Stimulated activated CD8-positive, alpha-beta memory T cell treated with anti-CD3 and anti-CD28 coated beads, Interleukin-15, amount 100 ng/mL, for 1 hour (primary cell): ENCODE measurements at places on chromosomes 13 and 19.

DNA sequence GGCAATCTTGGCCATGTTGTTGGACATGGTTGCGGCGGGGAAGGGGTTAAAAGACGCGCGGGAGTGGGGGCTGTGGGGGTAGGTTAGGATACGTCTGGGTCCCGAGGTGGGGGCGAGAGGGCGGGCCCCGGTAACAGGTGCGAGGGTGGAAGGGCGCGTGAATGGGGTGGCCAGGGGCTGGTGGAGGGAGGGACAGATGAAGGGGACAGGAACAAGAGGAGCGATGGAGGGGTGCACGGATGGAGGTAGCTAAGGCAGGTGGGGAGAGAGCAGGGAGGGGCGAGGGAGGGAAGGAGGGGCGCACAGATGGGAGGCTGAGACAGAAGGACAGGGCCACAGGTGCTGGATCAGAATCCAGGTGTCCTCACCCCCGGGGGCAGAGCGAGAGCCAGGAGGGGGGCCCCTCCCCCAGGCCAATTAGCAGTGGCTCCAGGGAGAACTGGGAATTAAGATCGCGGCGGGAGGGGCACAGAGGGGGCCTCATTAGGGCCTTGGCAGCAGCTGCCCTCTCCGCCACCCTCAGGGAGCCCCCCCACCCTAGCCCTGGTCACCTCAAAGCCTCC lies 1.3 kb downstream of the GNG8 start:
- no peak for DNase-seq

- no peak for DNase-seq
Measured at GRCh38 chr13:23852351-23852750, 36.8 kb downstream of the MIPEP start.

DNA sequence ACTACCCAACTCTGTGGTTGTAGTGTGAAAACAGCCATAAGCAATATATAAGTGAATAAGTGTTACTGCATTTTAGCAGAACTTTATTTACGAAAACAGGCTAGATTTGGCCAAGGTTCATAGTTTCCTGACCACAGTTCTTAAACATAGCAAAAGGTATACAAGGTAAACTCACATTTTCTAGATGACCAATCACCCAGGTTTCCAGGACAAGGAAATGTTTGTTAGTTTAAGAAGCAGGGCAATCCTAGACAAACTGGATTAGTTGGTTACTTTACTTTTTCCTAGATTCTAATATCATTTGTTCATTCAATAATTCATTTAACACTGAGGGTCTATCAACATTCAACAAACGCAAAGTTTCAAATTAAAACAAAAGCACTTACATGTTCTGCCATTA lies 201.7 kb downstream of the SPRY2 start:
- DNase-seq: no peak

DNA sequence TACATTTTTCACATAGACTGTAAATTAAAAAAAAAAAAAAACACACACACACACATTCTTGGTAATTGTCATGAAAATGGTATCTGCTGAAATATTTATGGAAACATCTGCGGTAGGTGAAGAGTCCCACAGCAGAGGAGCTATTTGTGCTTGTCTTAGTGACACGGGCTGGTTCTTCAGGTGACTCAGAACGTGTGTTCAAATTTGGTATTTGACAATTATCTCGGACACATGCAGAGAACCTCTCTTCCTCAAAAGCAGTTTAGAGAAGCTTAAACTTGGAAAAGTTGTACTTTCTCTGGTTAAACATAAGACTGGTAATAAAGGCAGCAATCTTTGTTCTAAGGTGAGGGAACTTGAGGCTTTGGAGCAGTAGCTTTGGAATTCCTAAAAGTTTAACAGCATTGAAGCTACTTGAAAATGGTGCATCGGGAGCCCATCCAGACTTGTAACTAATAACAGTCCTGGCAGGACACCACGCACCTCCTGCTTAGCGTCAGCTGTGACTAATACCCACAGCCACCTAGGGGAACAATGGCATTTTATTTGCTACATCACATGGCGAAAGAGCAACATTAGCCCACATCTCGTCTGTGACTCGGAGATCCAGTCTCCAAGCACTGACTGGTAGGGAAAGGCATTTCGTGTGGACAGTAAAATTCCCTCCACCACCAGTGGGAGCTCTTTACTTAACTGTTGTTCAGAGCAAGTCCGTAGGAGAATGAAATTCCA lies 1505.1 kb upstream of the SLC10A2 start:
- DNase-seq: no peak

- no peak for DNase-seq
Measured at GRCh38 chr19:55319785-55320184, 5.4 kb downstream of the TMEM150B start.

DNA sequence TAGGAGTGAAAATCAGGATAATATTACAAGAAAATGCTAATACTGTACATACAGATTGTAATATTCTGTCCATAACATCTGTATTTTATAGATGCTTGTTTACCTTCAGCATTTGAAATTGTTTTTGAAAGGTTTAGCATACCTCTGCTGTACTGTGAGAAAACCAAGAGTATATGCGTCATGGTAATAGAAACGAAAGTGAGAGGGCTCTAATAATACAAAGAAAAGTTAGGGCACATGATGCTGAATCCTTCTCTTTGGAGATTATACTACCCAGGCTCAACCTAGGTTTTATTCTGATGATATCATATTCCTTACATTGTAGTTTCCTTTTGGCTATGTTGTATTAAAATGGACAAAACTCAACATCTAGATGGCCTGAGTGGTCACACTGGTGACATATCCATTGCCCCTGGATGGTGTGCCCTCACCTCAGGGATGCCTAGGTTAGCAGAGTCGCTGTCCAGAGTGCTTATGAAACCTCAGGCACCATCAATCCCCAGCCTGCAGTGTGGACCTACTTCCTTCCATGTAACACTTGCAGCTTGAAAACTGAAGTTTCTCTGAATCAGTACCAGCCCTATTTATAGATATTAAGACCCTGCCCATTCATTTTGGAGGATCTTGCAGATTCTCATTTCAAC lies 253.7 kb downstream of the KCTD12 start:
- no peak for DNase-seq
